Dorsolateral prefrontal cortex (tissue), 122 donors: ENCODE measurements at places on chromosomes 7 and 10. TPM values are rescaled to one million over a fixed set of nuclear protein-coding genes. Genes with fewer than 3 reads are reported as not detected.

DNA sequence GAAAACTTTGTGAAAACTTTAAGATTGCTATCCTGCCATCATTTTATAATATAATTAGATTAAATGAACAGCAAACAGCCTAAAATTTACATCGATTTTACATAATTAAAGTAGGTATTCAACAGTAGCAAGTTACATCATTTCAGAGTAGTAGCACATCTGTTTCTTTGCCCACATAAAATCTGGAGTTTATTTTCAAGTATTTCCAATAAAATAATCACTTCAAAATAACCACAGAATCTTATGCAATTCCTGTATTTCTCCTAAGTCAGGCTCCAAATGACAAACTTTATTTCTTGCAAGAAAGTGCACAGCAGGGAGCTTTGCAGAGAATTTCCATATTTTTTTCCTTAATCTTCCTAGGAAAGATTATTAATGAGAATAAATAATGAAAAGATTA lies 82.6 kb downstream of the CUBN start:
- no peak for DNase-seq

GRCh38 chr10:60069311-60069710 lies 163.0 kb upstream of the CCDC6 start:
- no peak for DNase-seq

DNA sequence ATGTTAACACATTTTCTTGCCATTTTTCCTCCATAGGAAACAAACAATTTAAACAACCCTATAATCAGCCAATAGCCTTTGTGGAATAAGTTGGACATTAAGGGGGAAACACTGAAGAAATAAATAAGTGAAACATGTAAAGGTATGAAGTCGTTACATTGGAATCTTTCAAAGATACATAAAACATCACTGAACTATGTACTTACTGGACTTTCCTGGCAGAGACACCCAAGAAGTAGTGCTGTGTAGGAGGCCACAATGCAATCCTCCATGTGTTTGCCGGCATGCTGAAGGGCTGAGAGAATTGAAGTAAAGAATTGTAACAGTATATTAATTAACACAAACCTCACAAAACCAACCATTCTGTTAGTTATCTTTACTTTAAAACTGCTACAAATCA lies 76.5 kb upstream of the GRID1 start:
- no peak for DNase-seq

DNA sequence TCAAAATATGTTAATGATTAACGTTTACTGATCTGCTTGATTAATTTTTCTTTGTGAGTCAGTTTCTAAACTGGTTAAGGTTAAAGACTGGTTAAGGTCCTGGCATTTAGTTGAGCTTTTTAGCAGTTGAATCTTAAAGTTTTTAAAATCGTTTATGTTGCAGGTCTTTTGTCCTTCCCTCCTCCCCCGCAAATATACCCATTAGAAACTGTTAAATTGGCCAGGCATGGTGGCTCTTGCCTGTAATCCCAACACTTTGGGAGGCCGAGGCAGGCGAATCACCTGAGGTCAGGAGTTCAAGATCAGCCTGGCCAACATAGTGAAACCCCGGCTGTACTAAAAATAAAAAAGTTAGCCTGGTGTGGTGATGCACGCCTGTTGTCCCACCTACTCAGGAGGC lies 100.9 kb downstream of the PODXL start:
- no peak for DNase-seq

DNA sequence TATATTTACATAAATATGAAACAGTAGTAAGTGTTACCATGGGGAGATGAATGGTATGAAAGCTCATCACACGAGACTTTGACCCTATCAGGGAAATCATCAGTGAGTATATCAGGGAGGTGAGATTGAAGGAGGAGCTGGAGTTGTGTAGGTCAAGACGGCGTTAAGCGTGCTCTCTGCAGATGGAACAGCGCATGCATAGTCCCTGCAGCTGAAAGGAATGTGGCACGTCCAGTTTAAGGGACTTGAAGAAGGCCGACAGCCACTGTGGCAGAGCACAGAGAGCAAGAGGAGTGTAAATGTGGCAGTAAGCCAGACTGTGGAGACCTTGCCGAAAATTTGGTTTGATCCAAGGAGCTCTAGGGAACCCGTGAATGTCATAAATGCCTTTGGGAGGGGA lies 38.9 kb downstream of the POU6F2 start:
- DNase-seq = no peak

DNA sequence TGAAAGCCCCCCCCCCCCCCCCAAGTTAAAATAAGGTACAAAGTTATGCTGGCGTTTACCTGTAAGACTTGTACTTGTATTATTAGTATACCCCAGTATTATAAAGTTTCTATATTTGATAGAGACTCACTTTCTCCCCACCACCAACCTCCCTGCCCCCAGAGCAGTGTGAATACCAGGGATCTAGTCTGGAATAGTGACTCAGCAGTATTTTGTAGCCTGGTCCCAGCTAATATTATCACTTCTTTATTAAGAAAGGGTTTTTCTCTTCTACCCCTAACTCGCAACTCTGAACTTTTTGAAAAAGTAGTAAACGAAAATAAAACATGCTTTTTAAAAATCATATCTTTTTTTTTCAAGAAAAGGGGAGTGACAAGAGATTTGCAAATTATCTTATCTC lies 26.7 kb downstream of the GLI3 start:
- no peak for DNase-seq

Gene CALHM1
- 2.6 TPM for total RNA-seq
